ENCODE measurements at places on chromosomes 16 and 17. TPM values are rescaled to one million over a fixed set of nuclear protein-coding genes. Genes with fewer than 3 reads are reported as not detected.

GRCh38 chr16:5900046-5900445 lies 802.5 kb upstream of the EEF2KMT start:
- no peaks in the 10 kb centered on the region for H3K36me3 ChIP-seq
- H3K4me3 ChIP-seq: no peak overlapping the region
- no peak for DNase-seq
- H3K27me3 ChIP-seq: no peaks in the 10 kb centered on the region
- no peak overlapping the region for H3K27ac ChIP-seq
- H3K4me1 ChIP-seq: no peaks in the 10 kb centered on the region

DNA sequence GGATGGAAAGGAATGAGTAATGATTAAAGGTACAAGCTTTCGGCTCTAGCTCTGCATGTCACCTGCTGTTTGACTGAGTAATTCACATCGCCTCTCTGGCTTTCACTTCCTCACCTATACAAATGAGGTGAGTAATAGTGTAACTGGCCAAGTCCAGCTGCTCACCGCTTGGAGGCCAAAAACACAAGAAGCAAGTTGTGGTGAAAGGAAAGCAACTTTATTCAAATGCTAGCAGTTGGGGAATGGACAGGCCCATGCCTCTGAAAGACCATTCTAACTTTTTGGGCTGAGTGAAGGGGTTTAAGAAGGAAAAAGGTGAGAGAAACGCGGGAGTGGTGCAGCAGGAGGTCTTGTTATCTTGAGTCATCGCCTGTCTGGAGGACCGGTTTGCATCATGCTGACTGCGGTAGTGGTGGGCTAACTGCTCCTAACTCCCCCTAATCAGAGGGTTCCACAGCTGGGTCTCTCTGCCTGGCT lies 45.7 kb upstream of the CSNK2A2 start:
- H3K27me3 ChIP-seq: no peaks in the 10 kb centered on the region
- no peaks in the 10 kb centered on the region for H3K4me1 ChIP-seq
- no peak overlapping the region for H3K4me3 ChIP-seq
- H3K36me3 ChIP-seq: no peaks in the 10 kb centered on the region
- H3K27ac ChIP-seq: no peak overlapping the region

- H3K27me3 ChIP-seq: no peaks in the 10 kb centered on the region
- H3K4me3 ChIP-seq: no peak overlapping the region
- DNase-seq: no peak
- H3K4me1 ChIP-seq: no peaks in the 10 kb centered on the region
- H3K27ac ChIP-seq: no peak overlapping the region
- no peaks in the 10 kb centered on the region for H3K36me3 ChIP-seq
These were observed 12.2 kb downstream of the DEXI start for GRCh38 chr16:10929853-10930754.

Gene KRT24
- total RNA-seq: not detected

- H3K4me1 ChIP-seq: peaks cover 5% of the 10 kb centered on the region
- no peak overlapping the region for H3K27ac ChIP-seq
- no peak overlapping the region for H3K4me3 ChIP-seq
- H3K36me3 ChIP-seq: no peaks in the 10 kb centered on the region
- no peak for DNase-seq
- no peaks in the 10 kb centered on the region for H3K27me3 ChIP-seq
These were observed 98.4 kb downstream of the XYLT1 start for GRCh38 chr16:17372386-17372785.

Gene ZFP3
- total RNA-seq: 8.0 TPM

Gene GINS2
- 0.48 TPM for total RNA-seq

Gene CACNG4
- total RNA-seq: not detected

Gene HSD11B2
- 26.3 TPM for total RNA-seq

DNA sequence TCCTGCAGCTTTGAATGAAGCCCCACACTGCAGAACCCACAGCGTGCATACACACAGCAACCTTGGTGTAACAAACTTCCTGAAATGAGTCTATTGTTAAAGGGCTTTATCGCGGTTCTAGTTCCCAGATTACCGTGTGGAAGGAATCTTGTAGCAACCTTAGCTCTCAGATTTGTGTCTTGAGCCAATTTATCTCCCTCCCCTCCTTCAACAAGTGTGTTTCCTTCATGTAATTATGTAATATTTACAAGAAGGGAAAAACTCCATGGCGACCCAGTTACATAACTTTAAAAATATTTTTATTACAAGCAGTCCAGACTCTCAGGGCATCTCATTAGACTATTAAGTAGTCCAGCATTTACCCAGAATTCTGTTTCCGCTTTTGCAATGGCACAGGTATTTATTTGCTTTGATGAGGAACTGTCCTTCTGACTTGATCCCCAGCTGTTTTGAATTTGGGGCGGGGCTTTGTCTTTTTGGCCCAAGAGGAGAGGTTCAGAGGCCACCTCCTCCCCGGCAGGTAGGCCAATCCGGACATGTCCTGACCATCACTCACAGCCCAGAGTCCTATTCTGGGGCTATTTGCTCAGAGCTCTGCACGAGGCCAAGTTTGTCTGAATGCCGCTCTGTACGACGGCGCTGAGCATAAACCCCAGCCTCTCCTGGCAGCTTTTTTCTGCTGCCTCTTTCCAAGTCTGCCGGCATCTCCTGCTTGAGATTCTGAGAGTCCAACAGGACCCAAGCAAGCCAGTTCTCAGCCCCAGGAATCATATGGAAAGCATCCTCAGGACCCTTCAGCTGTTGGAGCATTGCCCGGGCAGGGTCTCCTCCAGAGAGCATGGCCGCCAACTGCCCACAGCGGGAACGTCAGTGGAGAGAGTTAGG lies 35.6 kb downstream of the CLEC16A start:
- H3K27ac ChIP-seq: peak overlapping the region; percentile 79
- H3K36me3 ChIP-seq: no peaks in the 10 kb centered on the region

Gene SPNS2
- 2.6 TPM for total RNA-seq

DNA sequence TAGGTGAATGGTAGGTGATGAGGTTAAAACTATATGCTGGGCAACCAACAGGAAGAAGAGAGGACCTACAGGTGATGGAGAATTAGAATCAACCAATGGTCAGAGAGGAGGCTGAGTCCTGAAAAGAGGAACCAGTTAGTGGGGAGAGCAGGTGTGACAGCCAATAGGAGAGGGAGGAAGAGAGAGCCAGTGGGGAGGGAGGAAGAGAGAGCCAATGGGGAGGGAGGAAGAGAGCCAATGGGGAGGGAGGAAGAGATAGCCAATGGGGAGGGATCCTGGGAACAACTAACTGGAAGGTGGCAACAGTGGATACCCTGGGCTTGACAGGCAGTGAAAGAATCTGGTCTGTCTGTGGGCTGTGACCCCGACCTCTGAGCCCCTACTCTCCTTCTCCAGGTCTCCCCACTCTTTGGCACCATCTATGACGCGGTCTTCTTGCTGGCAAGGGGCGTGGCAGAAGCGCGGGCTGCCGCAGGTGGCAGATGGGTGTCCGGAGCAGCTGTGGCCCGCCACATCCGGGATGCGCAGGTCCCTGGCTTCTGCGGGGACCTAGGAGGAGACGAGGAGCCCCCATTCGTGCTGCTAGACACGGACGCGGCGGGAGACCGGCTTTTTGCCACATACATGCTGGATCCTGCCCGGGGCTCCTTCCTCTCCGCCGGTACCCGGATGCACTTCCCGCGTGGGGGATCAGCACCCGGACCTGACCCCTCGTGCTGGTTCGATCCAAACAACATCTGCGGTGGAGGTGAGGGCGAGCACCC lies 3.7 kb downstream of the GUCY2D start:
- no peak overlapping the region for H3K27ac ChIP-seq
- H3K36me3 ChIP-seq: no peaks in the 10 kb centered on the region
- no peaks in the 10 kb centered on the region for H3K27me3 ChIP-seq
- no peak for DNase-seq
- no peaks in the 10 kb centered on the region for H3K4me1 ChIP-seq

DNA sequence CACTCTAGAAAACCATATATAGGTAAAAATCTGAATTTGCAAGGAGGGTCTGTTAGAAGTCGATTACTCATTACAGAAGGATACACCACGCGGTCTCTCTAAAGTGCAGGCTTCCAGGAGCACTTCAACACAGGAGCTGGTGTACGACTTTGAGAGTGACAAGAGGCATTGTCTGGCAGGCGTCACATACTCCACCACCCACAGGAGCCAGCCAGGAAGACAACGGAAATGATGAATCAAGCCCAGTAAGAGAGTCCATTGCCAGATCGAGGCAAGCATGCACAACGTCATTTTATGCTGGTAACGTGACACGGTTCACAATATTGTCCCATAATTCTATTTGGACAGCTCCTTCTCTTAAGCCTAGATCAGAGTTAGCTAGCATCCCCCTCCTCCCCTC lies 15.0 kb upstream of the CACNG4 start:
- no peak overlapping the region for H3K4me3 ChIP-seq
- no peak for DNase-seq
- H3K36me3 ChIP-seq: no peaks in the 10 kb centered on the region
- no peaks in the 10 kb centered on the region for H3K27me3 ChIP-seq

Gene RBFOX1
- 0.42 TPM for total RNA-seq

DNA sequence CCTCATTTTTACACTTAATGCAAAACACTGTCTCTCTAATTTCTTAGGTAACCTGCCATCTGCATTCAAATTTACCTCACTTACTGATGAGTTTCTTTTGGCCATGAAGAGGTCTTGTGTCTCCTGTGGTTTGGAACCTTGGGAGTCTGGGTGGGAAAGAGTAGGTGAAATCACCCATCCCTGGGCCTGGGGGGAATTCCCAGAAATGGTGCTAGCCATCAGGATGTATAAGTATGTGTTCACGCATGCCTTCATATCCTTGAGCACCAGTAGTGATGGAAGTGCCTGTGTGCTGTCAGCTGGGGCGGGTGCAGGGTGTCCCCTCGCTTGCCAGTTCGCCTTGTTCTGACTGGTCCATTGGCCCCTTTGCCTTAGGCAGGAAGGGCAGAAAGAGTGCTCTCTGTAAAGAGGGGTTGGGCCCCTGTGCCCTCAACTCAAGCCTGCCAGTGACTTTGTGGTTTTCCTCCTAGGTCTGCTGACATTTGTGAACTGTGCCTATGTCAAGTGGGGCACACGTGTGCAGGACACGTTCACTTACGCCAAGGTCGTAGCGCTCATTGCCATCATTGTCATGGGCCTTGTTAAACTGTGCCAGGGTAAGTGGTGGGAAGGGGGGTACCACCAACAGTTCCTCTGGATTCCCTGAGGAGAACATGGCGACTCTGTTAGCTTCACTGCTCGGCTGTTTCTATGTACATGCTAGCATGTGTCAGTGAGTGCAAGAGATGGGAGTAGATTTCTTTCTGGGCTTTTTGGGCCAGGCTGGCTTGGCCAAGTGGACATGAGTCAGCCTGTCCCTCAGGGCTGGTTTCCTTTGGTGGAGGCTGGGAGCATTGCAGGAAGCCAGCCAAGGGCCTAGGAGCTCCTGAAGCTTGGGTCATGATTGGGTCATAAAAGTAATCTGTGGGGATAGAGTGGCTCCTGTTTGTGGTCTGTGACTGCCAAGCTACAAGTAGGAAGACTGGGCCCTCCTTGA lies 23.2 kb downstream of the SLC7A6OS start:
- H3K4me1 ChIP-seq: no peaks in the 10 kb centered on the region
- no peak overlapping the region for H3K27ac ChIP-seq
- H3K27me3 ChIP-seq: no peaks in the 10 kb centered on the region
- H3K36me3 ChIP-seq: no peaks in the 10 kb centered on the region
- H3K4me3 ChIP-seq: no peak overlapping the region

GRCh38 chr17:59837308-59838051 lies 55.3 kb downstream of the TUBD1 start:
- no peaks in the 10 kb centered on the region for H3K27me3 ChIP-seq
- no peaks in the 10 kb centered on the region for H3K36me3 ChIP-seq
- peaks cover 3% of the 10 kb centered on the region for H3K4me1 ChIP-seq

DNA sequence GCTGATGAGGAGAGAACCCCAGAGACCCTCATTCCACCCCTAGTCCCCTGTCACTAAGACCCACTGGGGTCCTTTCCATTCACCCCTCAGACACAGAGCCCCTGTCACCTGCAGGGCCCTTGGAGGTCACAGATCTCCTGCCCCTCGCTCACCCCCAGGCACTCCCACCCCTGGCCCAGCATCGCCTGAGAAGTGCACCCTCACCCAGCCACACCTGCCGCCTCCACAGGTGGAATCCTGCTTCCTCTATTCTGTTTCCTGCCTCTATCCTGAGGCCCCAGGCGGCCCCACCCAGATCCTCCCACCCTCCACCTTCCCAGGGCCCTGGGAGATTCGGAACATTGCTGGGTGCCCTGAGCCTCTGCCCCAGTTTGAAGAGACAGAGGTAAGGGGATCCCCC lies 13.8 kb upstream of the KRT17 start:
- no peak for DNase-seq
- no peaks in the 10 kb centered on the region for H3K27me3 ChIP-seq
- no peaks in the 10 kb centered on the region for H3K36me3 ChIP-seq
- H3K4me3 ChIP-seq: no peak overlapping the region
- no peak overlapping the region for H3K27ac ChIP-seq

Gene ENPP7
- total RNA-seq: not detected

DNA sequence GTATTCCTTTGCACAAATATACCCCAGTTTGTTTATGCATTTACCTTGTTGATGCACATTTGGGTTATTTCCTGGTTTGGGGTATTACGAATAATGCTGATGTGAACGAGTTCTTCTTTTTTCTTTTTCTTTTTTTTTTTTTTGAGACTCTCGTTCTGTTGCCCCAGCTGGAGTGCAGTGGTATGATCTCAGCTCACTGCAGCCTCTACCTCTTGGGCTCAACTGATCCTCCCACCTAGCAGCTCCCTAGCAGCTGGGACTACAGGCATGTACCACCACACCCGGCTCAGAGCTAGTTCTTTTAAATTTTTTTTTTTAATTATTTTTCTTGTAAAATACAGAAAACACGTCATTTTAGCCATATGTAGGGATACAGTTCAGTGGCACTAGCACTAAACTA lies 14.1 kb downstream of the RAB40C start:
- no peak for DNase-seq
- H3K4me1 ChIP-seq: no peaks in the 10 kb centered on the region
- no peaks in the 10 kb centered on the region for H3K27me3 ChIP-seq
- no peak overlapping the region for H3K4me3 ChIP-seq

DNA sequence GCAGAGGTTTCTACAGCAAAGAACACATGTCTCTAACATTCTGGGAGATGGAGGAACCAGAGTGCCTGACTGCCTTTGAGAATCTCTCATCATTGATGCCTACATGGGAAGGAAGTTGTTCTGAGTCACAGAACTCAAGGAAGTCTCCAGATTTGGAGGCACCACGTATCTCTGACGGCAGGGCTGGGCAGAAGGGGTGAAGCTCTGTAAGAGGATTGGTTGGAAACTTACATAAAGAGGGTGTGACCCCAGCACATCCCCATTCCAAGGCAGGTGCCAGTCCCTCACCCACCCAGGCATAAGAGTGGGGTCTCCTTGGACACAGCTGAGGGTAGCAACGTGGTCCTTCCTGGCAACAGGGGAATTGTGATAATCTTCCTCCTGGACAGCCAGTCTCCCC lies 17.4 kb downstream of the TNFRSF13B start:
- H3K27me3 ChIP-seq: no peaks in the 10 kb centered on the region
- H3K27ac ChIP-seq: no peak overlapping the region
- no peak for DNase-seq
- H3K4me1 ChIP-seq: no peaks in the 10 kb centered on the region
- no peak overlapping the region for H3K4me3 ChIP-seq

GRCh38 chr16:12090151-12090530 lies 113.6 kb downstream of the SNX29 start:
- peaks cover 3% of the 10 kb centered on the region for H3K4me1 ChIP-seq
- H3K27me3 ChIP-seq: no peaks in the 10 kb centered on the region
- no peaks in the 10 kb centered on the region for H3K36me3 ChIP-seq
- H3K4me3 ChIP-seq: no peak overlapping the region

Measured in ovary (tissue), 10 donors.